ENCODE measurements at places on chromosomes 1 and 21. TPM values are rescaled to one million over a fixed set of nuclear protein-coding genes. Genes with fewer than 3 reads are reported as not detected.

GRCh38 chr1:220879076-220879508 lies at the start of gene HLX:
Gene HLX, plus strand, starts transcription at chr1:220879443. Its CDS starts 415 bp downstream, at chr1:220879858.
- peak; percentile 20 for DNase-seq

RGSL1 gene
- not detected for total RNA-seq

GRCh38 chr1:231338270-231339128 lies at the start of gene SPRTN:
Gene SPRTN, plus strand, starts transcription at chr1:231338293. Its CDS starts 91 bp downstream, at chr1:231338384.
- DNase-seq, result no peak

GRCh38 chr1:243495442-243496186 lies 239.8 kb downstream of the SDCCAG8 start:
- DNase-seq, result no peak

GRCh38 chr1:83750201-83750600 lies 248.7 kb downstream of the TTLL7 start:
- DNase-seq, result no peak

GRCh38 chr1:39654291-39654690 lies 14.8 kb upstream of the HEYL start:
- no peak for DNase-seq

DNA sequence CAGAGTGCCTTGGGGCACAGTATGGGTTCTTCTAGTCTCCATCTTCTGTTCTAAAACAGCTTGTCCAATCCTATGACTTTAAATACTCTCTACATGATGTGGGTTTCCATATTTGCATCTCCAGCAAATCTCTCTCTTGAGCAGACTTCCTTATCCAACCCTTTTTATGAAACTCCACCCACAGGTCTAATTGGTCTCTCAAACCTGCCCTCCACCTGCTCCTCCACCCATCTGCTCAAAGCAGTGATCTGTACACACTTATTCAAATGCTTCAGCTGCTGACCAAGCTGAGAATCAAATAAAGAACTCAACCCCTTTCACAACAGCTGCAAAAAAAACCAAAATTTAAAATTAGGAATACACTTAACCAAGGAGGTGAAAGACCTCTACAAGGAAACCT lies 11.5 kb downstream of the MCOLN2 start:
- DNase-seq, result no peak

DNA sequence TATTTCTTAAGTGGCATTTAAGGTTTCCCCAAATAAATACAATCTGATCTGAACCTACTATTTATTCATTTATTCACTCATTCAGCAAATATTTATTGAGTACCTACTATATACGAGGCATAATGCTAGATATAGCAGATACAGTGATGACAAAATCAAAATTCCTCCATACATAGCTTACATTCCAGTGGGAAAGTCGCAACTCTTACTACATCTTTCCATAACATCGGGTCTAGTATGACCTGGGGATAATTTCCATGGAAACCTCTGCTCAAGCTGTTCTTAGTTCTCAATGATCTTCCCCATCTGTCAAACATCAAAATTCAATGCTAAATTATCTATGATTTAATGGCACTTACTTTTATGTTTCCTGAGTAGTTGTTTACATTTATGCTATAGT lies 70.8 kb upstream of the PRKACB start:
- no peak for DNase-seq

GRCh38 chr1:100440075-100440809 lies 87.9 kb downstream of the CDC14A start:
- no peak for DNase-seq

- DNase-seq, result no peak
Measured at GRCh38 chr1:45552331-45552730, 1.7 kb downstream of the AKR1A1 start.

TPTE gene
- total RNA-seq, result not detected

DNA sequence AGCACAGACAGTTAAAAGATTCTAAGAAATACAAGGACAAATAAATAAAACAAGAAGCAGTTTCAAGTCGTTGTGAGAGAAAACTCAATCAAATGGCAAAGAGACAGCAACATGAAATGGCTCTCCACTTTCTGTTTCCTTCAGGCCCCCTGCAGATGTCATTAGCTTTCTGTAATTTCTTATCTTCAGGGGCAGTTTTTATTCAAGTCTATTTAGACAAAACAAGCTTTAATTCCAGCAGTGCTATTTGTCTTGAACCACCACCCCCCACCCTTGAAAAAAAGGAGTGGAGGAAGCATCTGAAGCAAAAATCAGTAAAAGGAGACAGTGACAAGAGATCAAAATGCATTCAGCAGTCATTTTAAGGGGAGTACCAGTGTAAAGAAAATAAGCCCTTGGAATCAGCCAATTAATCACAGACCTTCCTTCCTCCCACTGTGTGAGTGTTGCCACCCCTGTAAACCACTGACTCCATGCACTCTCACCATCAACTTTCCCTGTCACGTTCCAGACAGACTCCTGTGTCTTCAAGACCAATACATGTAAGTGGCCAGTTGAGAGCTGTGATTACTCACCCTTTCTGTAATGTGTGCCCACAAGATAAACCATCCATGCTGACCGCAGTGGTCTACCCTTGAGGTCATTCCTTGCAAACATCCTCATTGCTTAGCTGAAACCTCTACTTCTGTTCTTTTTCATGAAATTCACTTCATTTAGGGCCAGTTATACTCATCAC lies 136.1 kb upstream of the HOOK1 start:
- DNase-seq, result no peak

DFFA gene
- 29.6 TPM for total RNA-seq

- no peak for DNase-seq
Measured at GRCh38 chr21:8990326-8991087, 1530.9 kb upstream of the TPTE start.

DNA sequence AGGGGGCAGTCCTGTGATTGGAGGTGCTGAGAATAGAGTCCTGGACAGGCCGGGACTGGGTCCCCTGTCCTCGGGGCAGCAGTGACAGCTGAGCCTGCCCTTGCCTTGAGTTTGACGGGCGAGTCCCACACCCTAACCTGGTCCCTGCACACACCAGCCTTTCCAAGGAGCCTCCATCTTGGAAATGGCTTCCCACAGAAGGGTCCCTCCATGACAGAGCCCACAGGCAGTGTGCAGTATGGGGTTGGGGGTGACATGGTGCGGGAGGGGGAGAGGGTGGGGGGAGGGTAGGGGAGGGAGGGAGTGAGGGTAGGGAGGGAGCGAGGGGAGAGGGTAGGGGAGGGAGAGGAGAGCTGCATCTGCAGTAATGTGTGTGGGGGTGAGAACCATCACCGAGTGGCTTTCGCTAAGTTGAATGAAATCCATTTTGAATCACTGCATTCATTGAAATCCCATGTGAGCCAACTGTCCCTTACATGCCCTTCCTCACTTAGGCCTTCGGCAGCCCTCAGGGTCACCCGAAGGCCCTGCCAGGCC lies 10.1 kb upstream of the TMEM52 start:
- DNase-seq, result no peak

TRIM33 gene
- total RNA-seq, result 85.6 TPM

RHOC gene
- total RNA-seq, result 37.6 TPM

GRCh38 chr1:46413596-46413985 lies 19.5 kb downstream of the FAAH start:
- DNase-seq, result no peak

DNA sequence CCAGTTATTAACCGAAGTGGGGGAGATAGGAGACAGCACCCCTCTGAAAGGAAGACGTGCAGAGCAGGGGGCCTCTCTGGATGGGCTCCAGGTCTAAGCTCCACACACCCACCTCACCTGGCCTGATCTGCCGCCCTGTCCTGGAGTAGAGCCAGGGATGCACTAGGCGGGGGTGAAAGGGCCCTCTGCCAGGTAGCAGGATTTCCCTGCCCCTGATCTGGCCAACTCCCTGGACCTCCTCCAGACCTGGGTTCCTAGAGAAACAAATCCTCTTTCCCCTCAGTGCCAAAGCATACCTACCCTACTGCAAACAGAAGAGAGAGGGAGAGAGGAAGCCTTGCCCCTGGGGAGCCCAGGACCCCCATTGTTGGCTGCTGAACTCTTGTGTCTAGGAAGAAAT lies 2.0 kb downstream of the CRABP2 start:
- no peak for DNase-seq

GRCh38 chr1:43532716-43533115 lies 2.0 kb downstream of the PTPRF start:
- no peak for DNase-seq

UBE2Q1 gene
- total RNA-seq, result 20.6 TPM

CDA gene
- not detected for total RNA-seq

DNA sequence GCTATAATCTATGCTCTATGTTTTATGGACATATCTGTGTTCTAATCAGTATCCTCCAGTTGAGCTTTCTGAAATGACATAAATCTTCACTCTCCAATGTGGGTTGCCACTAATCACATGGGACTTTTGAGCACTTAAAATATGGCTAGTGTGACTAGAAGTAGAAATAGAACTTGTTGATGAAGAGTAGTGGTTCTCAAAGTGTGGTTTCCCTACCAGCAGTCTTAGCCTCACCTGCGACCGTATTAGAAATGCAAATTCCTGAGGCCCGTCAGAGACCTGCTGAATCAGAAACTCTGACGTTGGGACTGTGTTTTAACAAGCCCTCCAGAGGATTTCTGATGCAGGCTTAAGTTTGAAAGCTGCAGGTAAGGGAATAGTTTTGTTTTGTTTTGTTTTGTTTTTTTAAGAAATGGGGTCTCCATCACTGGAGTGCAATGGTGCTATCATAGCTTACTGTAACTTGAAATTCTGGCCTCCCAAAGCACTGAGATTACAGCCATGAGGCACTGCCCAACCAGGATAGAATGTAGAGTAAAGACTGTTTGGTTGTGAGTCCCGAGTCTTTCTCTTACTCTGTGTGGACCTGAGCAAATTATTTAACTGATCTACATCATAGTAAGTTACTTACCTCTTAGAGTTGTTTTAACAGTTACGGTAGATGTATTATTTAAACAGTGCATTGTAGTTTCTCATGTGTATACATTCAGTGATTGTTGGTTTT lies 21.7 kb downstream of the GLRX2 start:
- no peak for DNase-seq

DNA sequence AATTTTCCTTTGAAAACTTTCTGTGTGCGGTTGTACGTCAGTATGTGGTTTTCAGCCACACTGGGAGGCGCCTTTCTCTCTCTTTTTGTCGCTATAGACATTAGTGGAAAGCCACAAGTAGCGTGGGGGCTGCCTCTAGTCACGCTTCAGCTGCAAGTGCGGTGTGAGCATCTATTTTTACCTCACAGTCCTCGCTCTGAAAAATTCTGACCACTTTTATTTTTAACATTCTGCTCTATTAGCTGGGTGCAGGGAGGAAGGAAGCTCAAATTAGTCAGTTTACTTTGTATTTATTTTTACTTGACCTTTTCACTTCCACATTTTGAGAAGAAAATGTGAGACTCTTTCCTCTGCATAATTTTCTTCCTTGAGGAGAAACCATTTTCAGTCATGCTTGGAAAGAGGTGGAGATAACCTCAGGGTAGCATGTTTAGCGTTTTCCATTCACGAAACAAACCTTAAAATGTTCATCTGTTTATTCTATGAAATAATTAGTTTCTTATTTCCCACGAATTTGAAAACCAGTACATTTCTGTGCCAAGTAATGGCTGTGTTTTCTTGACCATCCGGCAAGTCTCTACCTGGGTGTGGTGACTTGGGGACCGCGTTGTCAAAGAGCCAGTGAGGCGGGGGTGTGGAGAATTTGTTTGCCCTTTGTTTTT lies 35.6 kb downstream of the ADARB1 start:
- DNase-seq, result no peak

DNA sequence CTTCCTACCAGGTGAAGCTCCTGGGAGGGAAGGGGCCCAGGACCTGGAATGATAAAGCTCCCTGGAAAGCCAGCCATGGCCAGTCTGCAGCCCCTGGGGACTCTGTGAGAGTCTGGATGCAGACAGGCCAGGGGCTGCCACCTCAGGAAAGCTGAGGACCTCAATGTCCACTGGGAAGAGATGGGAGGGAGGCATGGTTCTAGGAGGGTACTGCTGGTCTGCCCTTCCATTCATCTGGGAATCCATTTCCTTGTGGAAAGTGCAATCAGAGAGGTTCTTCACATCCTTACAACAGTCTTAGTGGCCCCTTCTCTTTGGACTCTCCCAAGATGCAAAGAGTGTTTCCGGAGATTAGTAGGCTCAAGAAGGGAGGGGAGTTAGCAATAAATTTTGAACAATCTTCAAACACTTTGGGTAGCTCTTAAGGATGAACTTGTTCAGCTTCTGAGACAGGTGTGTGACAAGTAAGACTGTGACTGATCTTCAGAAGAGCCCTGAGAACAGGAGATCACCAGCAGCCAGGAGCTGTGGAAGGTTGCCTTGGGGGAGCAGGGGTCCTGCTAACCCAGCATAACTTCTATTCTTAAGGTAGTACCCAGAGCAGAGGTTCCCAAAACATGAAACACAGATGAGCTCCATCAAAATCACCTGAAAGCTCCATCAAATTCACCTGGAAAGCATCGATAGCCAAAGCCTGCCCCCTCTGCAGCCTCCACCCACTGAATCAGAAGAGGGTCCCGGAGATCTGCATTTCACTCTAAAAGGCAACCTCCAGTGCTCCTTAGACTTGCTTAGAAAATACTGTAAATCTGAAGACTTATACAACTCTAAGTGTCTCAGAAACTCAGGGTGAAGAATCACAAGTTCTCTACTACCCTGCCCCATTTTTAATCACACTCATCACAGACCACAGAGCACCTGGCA lies 616 bp upstream of the LAX1 start:
- DNase-seq, result no peak

DNA sequence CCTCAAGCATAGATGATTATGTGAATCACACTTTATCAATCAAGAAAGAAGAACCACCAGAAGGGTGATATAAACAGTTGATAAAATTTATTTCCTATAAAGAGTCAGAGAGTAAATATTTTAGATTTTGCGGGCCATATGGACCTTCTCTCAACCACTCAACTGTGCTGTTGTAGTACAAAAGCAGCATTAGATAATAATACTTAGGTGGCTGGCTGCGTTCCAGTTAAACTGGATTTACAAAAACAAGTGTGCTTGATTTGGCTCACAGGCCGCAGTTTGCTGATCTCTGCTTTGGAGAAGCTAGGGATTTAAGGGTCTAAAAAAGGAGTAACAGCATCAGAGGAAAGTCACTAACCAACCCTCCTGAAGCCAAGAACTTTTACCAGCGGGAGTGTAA lies 1406.0 kb downstream of the KCNT2 start:
- no peak for DNase-seq
